Adrenal gland (tissue), 19 donors: ENCODE measurements at places on chromosomes 12 and 14. TPM values are rescaled to one million over a fixed set of nuclear protein-coding genes. Genes with fewer than 3 reads are reported as not detected.

Gene GPR68
- 1.2 TPM for polyA plus RNA-seq

GRCh38 chr14:61048640-61049039 is 67.6 kb downstream of the SLC38A6 start:
- no peak for DNase-seq

GRCh38 chr12:68056300-68056699 is 67.1 kb downstream of the IFNG-AS1 start:
- no peak for DNase-seq

- no peak for DNase-seq
These were observed 155.7 kb upstream of the AMIGO2 start for GRCh38 chr12:47235258-47236040.

- no peak for DNase-seq
These were observed 2.6 kb downstream of the CD69 start for GRCh38 chr12:9758119-9758518.

- DNase-seq = no peak
These were observed 334.0 kb upstream of the FLRT2 start for GRCh38 chr14:85195872-85196477.

- no peak for DNase-seq
These were observed 13.5 kb upstream of the ATF1 start for GRCh38 chr12:50750366-50750765.

- no peak for DNase-seq
These were observed 10.0 kb downstream of the HSD17B6 start for GRCh38 chr12:56773113-56773512.

Gene SYT1
- 21.9 TPM for polyA plus RNA-seq

Gene GPR137C
- 1.4 TPM for polyA plus RNA-seq

Gene KRT78
- polyA plus RNA-seq = not detected

DNA sequence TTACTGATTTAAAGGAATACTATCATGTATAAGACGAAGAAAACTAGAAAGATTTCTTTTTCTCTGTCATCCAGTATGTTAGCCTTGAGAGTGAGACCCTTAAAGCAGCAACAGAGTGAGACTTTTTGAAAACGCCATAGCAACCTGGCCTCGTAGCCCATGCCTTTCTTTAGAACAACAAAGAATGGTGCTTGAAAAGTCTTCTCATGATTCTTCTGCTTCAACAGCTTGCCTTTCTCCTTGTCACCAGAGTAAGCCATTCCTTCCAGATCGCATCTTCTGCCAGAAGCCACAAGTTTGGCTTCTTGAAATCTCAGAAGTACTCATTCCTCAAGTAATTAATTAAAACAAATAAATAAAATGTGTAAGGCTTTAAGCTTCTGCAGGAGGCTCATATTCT is 109.3 kb downstream of the PDE3A start:
- no peak for DNase-seq

Gene RPS6KA5
- 0.99 TPM for polyA plus RNA-seq

GRCh38 chr12:56324206-56324605 is 8.4 kb upstream of the CNPY2 start:
- no peak for DNase-seq

- no peak for DNase-seq
These were observed 214.9 kb downstream of the KITLG start for GRCh38 chr12:88365403-88365802.

Gene ERP27
- polyA plus RNA-seq = 3.0 TPM

DNA sequence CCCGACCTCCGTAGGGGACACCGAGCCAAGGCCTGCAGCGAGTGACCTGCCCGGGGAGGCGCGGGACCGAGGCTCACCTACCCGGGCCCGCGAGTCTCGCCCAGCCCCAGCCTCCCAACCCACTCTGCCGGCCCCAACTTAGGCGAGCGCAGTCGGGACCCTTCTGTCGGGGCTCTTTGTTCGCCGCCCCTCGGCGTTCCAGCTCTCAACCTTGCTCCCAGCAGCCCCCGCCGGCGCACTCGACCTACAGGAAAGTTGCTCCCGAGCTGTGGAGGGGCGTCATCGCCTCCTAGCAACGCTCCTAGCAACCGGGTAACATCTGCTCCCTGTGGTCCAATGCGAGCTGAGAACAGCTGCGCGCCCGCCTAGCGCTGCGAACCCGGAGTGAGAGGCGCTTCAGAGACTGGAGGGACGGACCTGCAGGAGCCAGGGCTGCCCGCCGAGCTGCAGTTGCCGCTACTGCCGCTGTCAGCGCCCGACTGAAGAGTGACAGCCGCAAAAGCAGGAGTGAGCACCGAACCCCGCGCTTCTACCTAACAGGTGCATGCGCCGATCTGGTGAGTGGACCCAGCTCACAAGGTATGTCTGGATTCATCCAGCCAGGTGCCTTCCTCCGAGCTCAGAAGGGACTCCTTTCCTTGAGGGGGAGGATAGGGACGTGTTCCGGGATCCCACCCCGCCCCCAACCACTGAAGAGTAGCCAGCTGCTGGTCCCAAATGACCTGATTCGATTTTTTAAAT is 355.0 kb downstream of the SNAPC1 start:
- peak; percentile 23 for DNase-seq

- DNase-seq = peak; percentile 31
These were observed 26.2 kb downstream of the PLXNC1 start for GRCh38 chr12:94174576-94174975.

Gene SPPL3
- 13.4 TPM for polyA plus RNA-seq

- peak; percentile 94 for DNase-seq
These were observed 1.0 kb upstream of the SAMD4A start for GRCh38 chr14:54565785-54566409.

Gene KRT6C
- not detected for polyA plus RNA-seq

- DNase-seq = peak; percentile 23
These were observed 190.7 kb upstream of the BMP4 start for GRCh38 chr14:54147282-54147681.

Gene WSCD2
- 0.30 TPM for polyA plus RNA-seq

- DNase-seq = no peak
These were observed 12.7 kb downstream of the LTBP2 start for GRCh38 chr14:74599321-74599761.

DNA sequence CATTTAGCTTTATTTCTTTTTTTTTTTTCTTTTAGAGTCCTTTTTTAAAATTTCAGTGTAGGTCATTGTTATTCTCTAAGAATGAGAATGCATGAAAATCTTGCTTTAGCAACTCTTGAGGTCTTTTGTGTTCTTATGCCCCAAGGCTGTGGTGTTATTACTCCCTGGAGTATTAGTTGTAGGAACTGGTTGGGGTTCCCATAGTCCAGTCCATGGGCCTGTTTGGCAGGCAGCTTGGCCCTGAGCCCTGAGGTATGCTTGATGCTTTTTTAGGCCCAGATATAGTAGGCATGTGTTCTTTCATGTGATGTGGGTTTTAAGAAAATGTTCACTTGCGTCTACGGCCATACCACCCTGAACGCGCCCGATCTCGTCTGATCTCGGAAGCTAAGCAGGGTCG is 1.6 kb downstream of the FAM234B start:
- no peak for DNase-seq

DNA sequence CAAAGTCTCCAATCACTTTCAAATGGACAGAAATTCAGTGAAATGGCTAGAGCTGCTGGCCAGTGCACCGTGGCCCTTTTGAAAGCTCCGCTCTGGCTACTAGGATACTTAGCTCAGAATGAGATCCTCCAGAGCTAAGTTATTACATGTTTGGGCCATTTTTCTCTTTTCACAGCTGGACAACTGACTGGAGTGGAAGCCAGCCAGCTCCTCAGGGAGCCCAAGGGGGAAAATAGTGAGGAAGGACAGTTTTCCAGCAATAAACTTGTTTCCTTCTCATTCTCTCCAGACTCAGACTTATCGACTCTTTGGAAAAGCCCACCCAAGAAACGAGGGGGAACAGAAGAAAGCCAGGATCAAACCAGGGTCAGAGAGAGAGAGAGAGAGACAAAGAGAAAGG is 266.0 kb downstream of the KSR2 start:
- DNase-seq = no peak

Gene SIX4
- polyA plus RNA-seq = 1.5 TPM

Gene PCED1B
- polyA plus RNA-seq = 31.5 TPM

Gene BDKRB1
- 0.98 TPM for polyA plus RNA-seq

DNA sequence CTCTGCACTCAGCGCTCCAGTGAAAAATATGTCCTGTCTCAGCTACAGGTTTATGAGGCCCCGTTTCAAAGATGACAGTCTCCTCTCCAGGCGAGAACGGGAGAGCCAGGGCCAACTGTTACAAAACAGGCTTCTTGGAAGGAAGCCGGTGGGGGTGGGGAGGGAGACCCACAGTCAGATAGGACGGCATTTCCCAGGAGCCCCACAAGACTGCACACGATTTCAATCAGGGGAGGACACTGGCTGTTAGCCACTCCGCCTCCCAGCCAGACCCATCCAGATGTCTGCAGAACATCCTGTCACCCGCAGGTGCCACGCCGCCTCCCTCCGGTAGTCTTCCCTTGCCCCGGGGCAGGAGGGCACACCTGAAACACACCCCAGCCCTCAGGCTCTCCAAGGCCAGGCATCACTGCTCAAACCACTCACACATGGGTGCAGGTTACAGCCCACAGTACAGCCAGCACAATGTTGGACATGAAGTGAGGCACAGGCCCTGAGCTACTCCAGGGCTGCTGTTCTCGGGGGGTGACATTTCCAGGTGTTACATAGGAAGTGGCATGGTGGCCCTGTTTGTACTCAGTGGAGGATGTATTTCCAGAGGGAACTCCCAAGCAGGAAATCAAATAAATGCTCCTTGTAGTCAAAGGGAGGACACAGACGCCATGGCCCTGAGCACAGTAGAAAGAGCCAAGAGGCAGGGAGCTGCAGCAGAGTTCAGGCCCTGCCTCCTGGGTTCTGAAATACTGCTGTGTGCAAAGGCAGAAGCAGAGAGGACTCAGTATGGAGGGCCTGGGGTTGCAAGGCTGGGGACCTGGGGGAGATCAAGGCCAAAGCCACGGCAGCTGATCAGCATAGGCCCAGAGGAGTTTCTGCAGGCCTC is 138.1 kb downstream of the BCL11B start:
- no peak for DNase-seq

Gene GOLGA5
- polyA plus RNA-seq = 85.1 TPM

Gene ACAD10
- 31.0 TPM for polyA plus RNA-seq

- no peak for DNase-seq
These were observed 703.7 kb upstream of the MGAT4C start for GRCh38 chr12:86959766-86960458.

- DNase-seq = no peak
These were observed 114.7 kb downstream of the PRMT8 start for GRCh38 chr12:3605692-3606091.

Gene WNT1
- polyA plus RNA-seq = not detected

DNA sequence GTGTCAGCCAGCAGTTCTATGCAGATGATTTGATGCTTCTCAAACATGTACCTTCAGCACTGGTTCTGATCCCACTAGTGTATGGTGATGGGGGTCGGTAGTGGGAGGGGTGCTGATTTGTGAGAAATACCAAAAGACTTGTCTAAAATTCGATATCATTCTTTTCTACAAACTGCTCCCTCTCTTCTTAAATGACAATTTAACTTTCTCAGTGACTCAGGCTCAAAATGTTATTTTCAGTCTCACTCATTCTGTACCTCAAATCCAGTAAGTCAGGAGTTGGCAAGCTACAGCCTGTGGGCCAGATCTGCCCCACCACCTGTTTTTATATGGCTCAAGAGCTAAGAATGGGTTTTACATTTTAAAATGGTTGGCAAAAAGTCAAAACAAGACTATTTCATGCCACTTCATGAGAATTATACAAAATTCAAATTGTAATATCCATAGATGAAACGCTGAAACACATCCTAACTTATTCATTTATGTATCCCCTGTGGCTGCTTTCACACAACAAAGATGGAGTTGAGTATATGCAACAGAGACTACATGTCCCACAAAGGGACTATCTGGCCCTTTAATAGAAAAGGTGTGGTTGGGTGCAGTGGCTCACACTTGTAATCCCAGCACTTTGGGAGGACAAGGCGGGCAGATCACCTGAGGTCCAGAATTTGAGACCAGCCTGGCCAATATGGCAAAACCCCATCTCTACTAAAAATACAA is 6.6 kb upstream of the NOP2 start:
- DNase-seq = no peak

DNA sequence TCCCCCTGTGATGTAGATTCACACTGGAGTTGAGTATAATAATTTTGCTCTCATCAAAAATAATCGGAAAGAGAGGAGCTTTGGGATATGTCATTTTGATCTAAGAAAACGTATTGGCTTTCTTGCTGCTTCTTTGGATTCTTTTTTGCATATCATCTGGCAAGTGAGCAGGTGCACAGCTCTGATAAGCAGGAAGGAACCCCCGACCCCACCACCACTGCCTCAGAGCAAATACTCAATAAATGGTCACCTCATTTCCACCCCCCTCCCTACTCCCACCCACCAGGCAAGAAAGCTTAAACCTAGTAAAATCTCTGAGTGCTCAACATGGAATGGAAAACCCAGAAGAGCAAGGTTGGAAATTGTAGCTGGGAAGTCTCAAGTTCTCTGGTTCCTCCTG is 49.4 kb downstream of the IFNG-AS1 start:
- no peak for DNase-seq

DNA sequence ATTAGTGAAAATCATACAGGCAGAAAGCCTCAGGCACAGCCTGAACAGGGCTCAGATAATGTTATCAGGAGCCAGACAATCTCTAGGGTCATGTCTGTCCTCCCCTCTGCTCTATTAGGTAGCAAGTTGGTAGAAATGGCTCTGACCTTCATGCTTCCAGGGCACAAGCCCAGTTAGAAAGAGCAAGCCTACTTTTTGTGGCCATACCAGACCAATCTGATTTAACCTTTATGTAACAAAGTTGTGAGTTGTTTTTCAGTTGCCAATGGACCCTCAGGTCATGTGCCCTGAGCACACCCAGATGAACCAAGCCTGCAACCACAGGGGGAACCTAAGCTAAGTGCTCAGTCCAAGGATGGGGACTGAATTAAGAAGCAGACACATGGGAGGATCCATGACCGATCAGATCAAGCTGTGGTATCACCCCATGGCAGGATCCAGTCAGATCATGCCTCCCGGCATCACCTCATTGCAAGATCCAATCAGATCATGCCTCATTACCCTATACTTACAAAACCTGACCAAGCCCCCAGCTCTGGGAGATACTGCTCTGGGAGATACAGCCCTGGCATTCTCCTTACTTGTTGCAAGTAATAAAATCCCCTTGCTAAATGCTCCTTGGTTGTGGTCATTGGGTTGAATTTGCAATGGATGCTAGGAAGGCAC is 18.8 kb upstream of the HIGD1C start:
- no peak for DNase-seq
